ENCODE measurements at places on chromosomes 4 and X. TPM values are rescaled to one million over a fixed set of nuclear protein-coding genes. Genes with fewer than 3 reads are reported as not detected.

- no peaks in the 10 kb centered on the region for H3K4me1 ChIP-seq
- H3K27me3 ChIP-seq = no peaks in the 10 kb centered on the region
- H3K4me3 ChIP-seq = no peak overlapping the region
- H3K27ac ChIP-seq = no peak overlapping the region
- no peak for DNase-seq
These were observed 51.7 kb downstream of the FAM53A start for GRCh38 chr4:1632109-1633104.

- H3K36me3 ChIP-seq = no peaks in the 10 kb centered on the region
- H3K4me1 ChIP-seq = no peaks in the 10 kb centered on the region
- H3K27me3 ChIP-seq = no peaks in the 10 kb centered on the region
- no peak overlapping the region for H3K27ac ChIP-seq
- no peak overlapping the region for H3K4me3 ChIP-seq
These were observed 16.6 kb downstream of the AP1S2 start for GRCh38 chrX:15838017-15838416.

GRCh38 chr4:164765833-164766232, 11.9 kb downstream of the SMIM31 start:
- no peaks in the 10 kb centered on the region for H3K36me3 ChIP-seq
- no peaks in the 10 kb centered on the region for H3K27me3 ChIP-seq
- H3K4me3 ChIP-seq = no peak overlapping the region
- no peak for DNase-seq
- no peak overlapping the region for H3K27ac ChIP-seq

Gene IGSF1
- total RNA-seq = 1.2 TPM

Gene MUC7
- total RNA-seq = not detected

Gene SERPINA7
- not detected for total RNA-seq

- no peak for DNase-seq
- no peaks in the 10 kb centered on the region for H3K36me3 ChIP-seq
- no peaks in the 10 kb centered on the region for H3K4me1 ChIP-seq
- no peak overlapping the region for H3K27ac ChIP-seq
- H3K4me3 ChIP-seq = no peak overlapping the region
- H3K27me3 ChIP-seq = no peaks in the 10 kb centered on the region
These were observed 77.9 kb upstream of the AFF2 start for GRCh38 chrX:148422526-148422925.

- H3K27me3 ChIP-seq = no peaks in the 10 kb centered on the region
- no peak for DNase-seq
- no peaks in the 10 kb centered on the region for H3K36me3 ChIP-seq
- no peaks in the 10 kb centered on the region for H3K4me1 ChIP-seq
- no peak overlapping the region for H3K27ac ChIP-seq
These were observed 39.5 kb upstream of the CXCL13 start for GRCh38 chr4:77566148-77566547.

Gene SPANXA2
- total RNA-seq = not detected

DNA sequence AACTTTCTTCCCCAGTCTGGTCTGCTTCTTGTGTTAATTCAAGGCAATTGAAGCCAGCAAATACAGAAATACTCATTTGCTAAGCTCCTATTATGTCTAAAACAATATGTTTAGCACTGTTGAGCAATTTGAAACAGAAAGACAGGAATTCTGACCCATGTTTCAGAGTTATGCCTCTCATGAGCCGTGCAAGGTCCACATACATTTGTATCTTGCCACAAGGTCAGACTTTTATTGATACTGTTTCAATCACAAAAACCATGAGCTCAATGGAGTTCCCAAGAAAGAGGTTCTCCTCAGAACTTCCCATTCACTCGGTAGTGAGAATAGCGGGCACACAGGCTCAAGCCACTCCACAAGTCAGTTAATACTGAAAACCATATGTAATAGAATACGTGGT, 47.6 kb upstream of the SPRY1 start:
- peaks cover 37% of the 10 kb centered on the region for H3K4me1 ChIP-seq
- H3K36me3 ChIP-seq = no peaks in the 10 kb centered on the region
- DNase-seq = no peak
- no peaks in the 10 kb centered on the region for H3K27me3 ChIP-seq
- no peak overlapping the region for H3K4me3 ChIP-seq

- no peak overlapping the region for H3K4me3 ChIP-seq
- no peaks in the 10 kb centered on the region for H3K36me3 ChIP-seq
- no peaks in the 10 kb centered on the region for H3K4me1 ChIP-seq
- H3K27me3 ChIP-seq = no peaks in the 10 kb centered on the region
These were observed 154.2 kb upstream of the TBL1X start for GRCh38 chrX:9310616-9311015.

DNA sequence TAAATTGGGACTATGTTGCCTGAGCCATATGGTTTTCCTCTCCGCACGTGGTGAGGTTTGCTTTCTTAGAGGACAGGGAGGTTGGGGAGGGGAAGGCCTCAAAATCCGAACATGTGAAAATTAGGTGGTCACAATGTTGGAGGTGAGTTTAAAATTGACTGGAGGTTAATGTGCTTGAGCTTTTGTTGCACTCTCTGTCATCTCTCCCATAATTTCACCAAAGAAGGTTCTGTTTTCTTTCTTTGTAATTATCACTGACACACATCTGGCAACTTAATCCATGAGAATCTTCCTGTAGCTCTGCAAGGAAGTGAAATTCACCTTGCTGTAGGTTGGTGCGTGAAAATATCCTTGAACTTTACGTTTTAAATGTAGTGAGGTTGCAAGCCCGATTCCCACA, 225.5 kb downstream of the PDGFC start:
- no peaks in the 10 kb centered on the region for H3K36me3 ChIP-seq
- H3K4me1 ChIP-seq = no peaks in the 10 kb centered on the region
- DNase-seq = no peak
- no peaks in the 10 kb centered on the region for H3K27me3 ChIP-seq
- H3K4me3 ChIP-seq = no peak overlapping the region

- no peak within 1 kb of the TSS for H3K4me3 ChIP-seq
- no peak within 1 kb of the TSS for H3K27ac ChIP-seq
- DNase-seq = no peak
- H3K4me1 ChIP-seq = no peaks in the 10 kb centered on the region
These were observed at the start of gene MAGEA1 for GRCh38 chrX:153179131-153179530. Gene MAGEA1, plus strand, starts transcription at chrX:153179284. Its CDS starts 3,106 bp downstream, at chrX:153182390.

Gene PITX2
- total RNA-seq = 6.6 TPM

- H3K4me3 ChIP-seq = no peak overlapping the region
- H3K27ac ChIP-seq = no peak overlapping the region
- no peaks in the 10 kb centered on the region for H3K4me1 ChIP-seq
- H3K36me3 ChIP-seq = no peaks in the 10 kb centered on the region
These were observed 264.2 kb upstream of the ETNPPL start for GRCh38 chr4:109027016-109027500.

- H3K27ac ChIP-seq = no peak overlapping the region
- no peak for DNase-seq
- no peaks in the 10 kb centered on the region for H3K36me3 ChIP-seq
These were observed 233.1 kb upstream of the SPRY1 start for GRCh38 chr4:123163501-123163900.

Gene CT55
- total RNA-seq = not detected

Gene ZBED1
- total RNA-seq = 32.7 TPM

Gene SHROOM2
- total RNA-seq = 8.8 TPM

DNA sequence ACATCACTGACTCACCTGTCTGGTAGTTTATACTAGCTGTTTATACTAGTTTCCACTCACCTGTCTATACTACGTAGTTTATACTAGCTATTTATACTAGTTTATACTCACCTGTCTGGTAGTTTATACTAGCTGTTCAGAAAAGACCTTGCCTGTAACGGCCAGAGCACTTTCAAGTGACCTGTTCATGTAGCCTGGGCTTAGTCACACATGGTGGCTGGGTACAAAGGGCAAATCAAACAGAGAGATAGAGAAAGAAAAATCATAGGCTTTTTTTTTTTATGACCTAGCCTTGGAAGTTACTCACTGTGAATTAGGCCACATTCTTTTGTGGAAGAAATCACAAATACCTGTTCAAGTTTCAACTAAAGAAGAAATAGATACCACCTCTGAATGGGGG, 30.7 kb upstream of the SPANXN4 start:
- DNase-seq = no peak
- H3K4me1 ChIP-seq = no peaks in the 10 kb centered on the region
- H3K27ac ChIP-seq = no peak overlapping the region
- no peak overlapping the region for H3K4me3 ChIP-seq
- H3K36me3 ChIP-seq = no peaks in the 10 kb centered on the region
- no peaks in the 10 kb centered on the region for H3K27me3 ChIP-seq

DNA sequence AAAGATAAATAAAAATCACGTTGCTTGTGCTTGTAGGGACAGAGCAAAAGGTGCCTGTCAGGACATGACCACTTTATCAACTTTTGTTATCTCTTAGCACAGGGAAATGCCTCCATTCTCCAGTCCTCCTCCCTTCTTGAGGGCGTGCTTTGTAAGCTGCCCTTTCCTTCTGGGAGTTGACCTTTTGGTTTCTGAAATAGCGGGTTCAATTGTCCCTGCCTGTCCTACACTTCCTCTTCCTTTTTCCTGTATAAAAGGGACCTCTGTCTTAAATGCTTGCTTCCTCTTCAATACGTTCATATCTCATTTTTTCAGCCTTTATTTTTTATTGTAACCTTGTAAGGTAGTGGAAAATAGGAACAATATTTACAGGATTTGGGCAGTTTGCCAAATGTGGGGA, 153.5 kb downstream of the SH3BGRL start:
- DNase-seq = no peak
- H3K27ac ChIP-seq = no peak overlapping the region
- no peaks in the 10 kb centered on the region for H3K27me3 ChIP-seq
- no peaks in the 10 kb centered on the region for H3K4me1 ChIP-seq

DNA sequence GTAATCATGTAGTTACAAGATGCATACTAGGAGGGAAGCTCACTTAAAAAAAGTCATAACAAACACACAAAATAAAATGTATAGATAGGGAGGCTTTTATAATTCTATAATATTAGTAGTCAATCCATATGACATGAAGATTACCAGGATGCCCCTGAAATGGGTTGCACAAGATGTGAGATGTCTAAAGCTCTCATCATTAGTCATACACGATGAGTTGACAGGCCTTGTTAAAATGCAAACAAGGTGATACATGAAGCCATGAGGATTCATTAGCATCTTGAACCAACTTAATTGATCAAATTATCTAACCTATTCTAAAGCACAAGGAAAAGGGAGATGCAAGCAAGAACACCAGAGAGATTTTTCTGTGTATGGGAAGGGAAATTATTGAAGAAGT, 470.2 kb downstream of the IQCM start:
- H3K36me3 ChIP-seq = no peaks in the 10 kb centered on the region
- DNase-seq = no peak
- no peak overlapping the region for H3K4me3 ChIP-seq
- no peak overlapping the region for H3K27ac ChIP-seq
- no peaks in the 10 kb centered on the region for H3K4me1 ChIP-seq

GRCh38 chrX:29870608-29871007, 344.8 kb upstream of the MAGEB2 start:
- DNase-seq = no peak
- H3K27me3 ChIP-seq = no peaks in the 10 kb centered on the region
- H3K4me3 ChIP-seq = no peak overlapping the region
- no peaks in the 10 kb centered on the region for H3K36me3 ChIP-seq
- H3K4me1 ChIP-seq = no peaks in the 10 kb centered on the region

GRCh38 chr4:152234571-152234970, 301.3 kb downstream of the FBXW7 start:
- H3K4me1 ChIP-seq = no peaks in the 10 kb centered on the region
- no peaks in the 10 kb centered on the region for H3K27me3 ChIP-seq
- H3K36me3 ChIP-seq = no peaks in the 10 kb centered on the region
- no peak for DNase-seq

Gene COL25A1
- total RNA-seq = 0.49 TPM

Gene SEC24D
- 24.1 TPM for total RNA-seq

Gene PFKFB1
- total RNA-seq = not detected

Measured in vagina (tissue), 2 donors.